Dermis blood vessel endothelial cell (primary cell): ENCODE measurements at places on chromosomes 4 and X. TPM values are rescaled to one million over a fixed set of nuclear protein-coding genes. Genes with fewer than 3 reads are reported as not detected.

DNA sequence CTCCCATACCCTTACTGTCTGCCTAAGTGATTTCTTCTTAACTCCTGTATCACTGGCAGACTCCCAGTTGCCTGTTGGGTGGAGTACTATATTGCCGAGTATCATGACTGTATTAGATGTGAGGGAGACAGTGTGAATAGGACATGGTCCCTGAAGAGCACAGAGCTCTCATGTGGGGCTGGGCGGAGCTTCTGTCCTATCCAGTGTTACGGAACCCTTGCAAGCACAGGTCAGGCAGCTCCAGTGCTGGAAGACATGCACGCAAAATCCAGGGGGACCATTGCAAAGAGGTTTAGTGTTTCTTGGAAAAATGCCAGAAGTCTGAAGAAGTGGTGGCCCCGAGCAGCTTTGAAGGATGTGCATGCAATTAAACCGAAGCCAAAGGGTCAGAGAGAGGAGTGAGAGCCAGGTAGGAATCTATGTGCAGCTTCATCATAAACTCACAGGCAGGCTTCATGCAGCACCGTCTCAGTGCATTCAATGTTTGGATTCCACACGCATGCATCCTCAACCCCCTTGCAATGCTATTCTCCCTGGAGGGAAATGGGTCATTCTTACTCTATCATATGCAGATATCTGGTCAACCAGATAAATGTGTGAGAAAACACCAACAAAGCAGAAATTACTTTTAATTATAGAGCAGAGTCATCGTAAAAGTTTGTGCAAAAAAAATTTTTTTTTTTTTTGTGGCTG, 49.7 kb upstream of the DHRSX start:
- no peak for DNase-seq

GRCh38 chrX:1281521-1281920, 12.9 kb downstream of the CSF2RA start:
- no peak for DNase-seq

GRCh38 chr4:13452927-13453579, 31.1 kb downstream of the RAB28 start:
- DNase-seq: no peak

- DNase-seq: peak; percentile 28
Measured at GRCh38 chr4:17762726-17763125, 18.7 kb downstream of the FAM184B start.

- DNase-seq: no peak
Measured at GRCh38 chr4:2127609-2128332, 68.6 kb downstream of the NAT8L start.

GRCh38 chr4:87005369-87005689, 70.5 kb downstream of the AFF1 start:
- no peak for DNase-seq

DNA sequence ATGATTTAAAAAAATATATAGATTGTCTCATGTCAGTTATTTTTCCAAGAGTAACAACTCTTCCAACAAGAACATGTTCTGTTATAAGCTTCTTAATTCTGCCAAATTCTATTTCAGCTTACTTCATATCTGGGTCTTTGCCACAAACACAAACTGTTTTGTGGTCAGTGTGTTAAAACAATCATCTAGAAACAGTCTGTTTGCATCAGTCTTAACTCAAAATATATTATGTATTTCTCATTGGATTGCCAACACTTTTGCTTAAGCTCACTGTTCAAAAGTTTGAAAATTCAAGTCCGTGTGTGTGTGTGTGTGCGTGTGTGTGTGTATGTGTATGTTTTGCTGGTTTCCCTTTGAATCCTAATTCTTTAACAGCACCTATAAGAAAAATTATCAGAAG, 752.3 kb upstream of the NDST4 start:
- DNase-seq: no peak

DNA sequence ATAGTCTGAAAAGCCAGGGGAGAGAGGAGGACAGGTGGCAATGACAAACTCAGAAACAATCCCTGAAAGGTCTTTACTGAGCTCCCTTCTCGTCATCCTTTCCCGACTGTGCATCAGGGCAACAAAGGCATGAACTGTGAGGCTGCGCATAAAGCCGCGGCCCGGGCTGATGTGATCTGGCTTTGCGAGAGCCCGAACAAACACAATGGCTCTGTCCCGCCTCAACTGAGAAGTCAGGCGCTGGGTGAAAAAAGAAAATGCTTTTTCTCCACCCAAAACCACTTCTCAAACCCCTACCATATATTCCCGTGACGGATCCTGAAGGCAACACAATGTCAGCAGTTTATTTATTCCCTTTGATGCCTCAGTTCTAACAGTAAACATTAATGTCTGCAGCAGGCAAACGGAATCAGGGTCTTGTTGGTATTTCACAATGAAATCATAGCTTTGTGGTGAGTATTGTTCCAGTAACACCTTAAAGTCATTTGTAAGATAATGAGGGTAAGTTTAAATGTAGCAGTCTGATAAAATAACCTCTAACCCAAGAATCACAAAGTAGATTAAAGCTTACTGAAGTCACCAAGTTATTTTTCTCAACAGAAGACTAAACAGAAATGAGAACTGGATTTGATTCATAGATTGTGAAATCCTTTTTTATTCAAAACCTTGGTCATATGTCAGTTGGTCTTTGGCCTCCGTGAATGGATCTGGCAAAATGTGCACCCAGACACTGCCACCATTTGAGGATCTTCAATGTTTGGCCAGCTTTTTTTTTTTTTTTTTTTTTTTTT, 67.4 kb downstream of the APBB2 start:
- DNase-seq: peak; percentile 40

GRCh38 chr4:146343199-146343598, 128.9 kb downstream of the REELD1 start:
- no peak for DNase-seq

- no peak for DNase-seq
Measured at GRCh38 chr4:80903020-80903419, 127.5 kb upstream of the BMP3 start.

- no peak for DNase-seq
Measured at GRCh38 chr4:38099020-38099600, 138.9 kb downstream of the PTTG2 start.

GRCh38 chr4:103075894-103076746, 441 bp downstream of the SLC9B2 start:
- DNase-seq: peak; percentile 56

DNA sequence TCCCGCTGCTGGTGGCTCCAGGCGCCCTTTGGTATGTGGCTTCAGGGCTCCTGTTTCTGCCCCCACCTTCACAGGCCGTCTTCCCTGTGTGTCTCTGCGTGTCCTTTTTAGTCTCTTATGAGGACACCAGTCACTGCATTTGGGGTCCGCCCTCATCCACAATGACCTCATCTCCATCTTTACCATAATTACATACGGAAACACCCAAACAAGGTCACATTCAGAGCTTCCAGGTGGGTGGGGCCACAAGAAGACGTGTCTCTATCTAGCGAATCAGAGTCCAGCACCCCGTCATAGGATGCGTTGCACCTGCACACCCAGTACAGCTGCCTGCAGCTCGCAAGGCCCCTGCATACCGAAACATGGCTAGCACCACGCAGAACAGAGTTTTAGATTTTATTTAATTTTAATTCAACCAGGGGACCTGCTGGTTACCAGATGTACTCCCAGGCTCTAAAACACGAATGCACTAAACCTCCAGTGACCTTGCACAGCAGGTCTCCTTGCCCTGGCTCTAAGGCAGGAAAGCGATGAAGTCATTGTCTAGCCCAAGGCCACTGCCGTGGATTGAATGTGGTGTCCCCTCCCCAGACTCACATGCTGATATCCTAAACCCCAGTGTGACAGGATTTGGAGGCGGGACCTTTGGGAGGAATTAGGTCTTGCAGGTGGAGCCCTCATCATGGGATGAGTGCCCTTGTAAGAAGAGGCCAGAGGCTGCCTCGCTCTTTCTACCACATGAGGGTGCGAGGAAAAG, 30.3 kb downstream of the ABLIM2 start:
- no peak for DNase-seq

DNA sequence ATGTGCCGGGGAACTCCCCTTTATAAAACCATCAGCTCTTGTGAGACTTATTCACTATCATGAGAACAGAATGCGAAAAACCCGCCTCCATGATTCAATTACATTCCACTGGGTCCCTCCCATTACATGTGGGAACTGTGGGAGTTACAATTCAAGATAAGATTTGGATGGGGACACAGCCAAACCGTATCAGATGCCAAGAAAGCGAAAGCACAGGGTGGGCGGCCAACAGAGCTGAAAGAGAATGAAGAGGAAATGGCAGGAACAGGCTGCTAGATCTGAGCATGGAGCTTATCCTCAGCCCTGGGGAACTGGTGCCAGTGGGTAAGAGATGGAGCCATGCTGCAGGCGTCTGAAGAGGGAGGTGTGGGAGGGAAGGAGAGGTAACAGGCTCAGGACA, 117.7 kb upstream of the PNPLA4 start:
- no peak for DNase-seq

Gene FHIP1A
- 0.17 and 0.33 TPM in 2 replicates for total RNA-seq

Gene GK2
- not detected in 2 replicates for total RNA-seq

Gene SERPINA7
- not detected in 2 replicates for total RNA-seq

Gene XAGE2
- total RNA-seq: not detected in 2 replicates

Gene CYBB
- not detected in 2 replicates for total RNA-seq
